ENCODE measurements at places on chromosomes 11 and 22.

GRCh38 chr11:37727371-37727770, 1129.3 kb upstream of the RAG2 start:
- DNase-seq: no peak

DNA sequence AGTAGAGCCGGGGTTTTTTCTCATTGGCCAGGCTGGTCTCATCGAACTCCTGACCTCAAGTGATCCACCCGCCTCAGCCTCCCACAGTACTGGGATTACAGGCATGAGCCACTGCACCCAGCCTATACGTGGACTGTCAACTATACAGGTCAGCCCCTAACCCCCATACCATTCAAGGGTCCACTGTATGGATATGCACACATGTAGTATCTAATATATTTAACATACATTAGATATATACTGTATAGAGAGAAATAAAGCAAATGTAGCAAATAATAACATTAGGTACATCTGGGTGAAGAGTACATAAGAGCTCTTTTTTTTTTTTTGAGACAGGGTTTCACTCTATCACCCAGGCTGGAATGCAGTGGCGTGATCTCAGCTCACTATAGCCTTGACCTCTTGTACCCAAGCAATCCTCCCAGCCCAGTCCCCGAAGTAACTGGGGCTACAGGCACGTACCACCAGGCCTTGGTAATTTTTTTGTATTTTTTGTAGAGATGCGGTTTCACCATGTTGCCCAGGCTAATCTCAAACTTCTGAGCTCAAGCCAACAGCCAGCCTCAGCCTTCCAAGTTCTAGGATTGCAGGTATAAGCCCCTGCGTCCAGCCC, 1.5 kb upstream of the ATP5MGL start:
- no peak for DNase-seq

- no peak for DNase-seq
Observed at GRCh38 chr11:27390318-27391295, 27.6 kb upstream of the CCDC34 start.

DNA sequence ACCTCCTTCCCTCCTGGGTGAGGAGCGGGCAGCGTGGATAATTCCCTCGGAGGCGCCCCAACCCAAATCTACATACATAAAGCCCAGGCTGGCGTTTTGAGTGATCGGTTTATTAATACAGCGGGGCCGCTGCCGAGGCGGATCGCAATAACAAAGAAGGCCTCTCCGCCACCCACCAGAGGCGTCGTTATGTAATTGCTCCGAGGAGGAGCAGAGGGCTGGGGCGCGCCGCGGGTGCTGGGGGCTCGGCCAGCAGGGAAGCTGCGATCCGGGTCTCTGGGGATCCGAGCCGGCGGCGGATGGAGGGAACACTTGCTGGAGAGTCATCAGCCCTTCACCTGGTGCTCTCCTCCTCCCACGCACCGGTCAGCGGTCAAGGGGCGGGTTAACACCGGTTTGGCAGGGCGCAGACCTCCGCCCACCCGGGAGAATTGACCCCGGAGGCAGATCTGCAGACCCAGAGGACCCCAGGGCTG, 6.4 kb upstream of the TP53I11 start:
- no peak for DNase-seq

- no peak for DNase-seq
Observed at GRCh38 chr11:123055191-123055901, 6.6 kb downstream of the HSPA8 start.

DNA sequence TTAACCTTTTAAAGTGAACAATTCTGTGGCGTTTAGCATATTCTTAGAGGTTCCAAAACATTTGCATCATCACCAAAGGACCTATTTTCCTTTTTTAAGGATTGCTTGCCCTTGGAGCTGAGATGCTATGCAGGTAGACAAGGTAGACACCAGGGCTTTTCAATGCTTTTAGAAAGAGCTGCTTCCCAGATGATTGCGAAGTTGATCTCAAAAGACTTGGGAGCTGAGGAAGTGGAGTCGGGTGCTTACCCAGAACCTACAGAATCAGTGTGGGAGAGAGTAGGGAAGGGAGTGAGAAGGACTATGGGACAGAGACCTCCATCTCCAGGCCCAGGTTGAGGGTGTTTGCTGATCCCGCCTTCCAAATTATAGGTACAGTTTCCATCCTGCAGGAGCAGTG, 11.1 kb upstream of the ALX4 start:
- DNase-seq: no peak

- no peak for DNase-seq
Observed at GRCh38 chr11:16195651-16196050, 160.7 kb downstream of the SOX6 start.

GRCh38 chr22:49500942-49501395, 326.7 kb downstream of the BRD1 start:
- no peak for DNase-seq

DNA sequence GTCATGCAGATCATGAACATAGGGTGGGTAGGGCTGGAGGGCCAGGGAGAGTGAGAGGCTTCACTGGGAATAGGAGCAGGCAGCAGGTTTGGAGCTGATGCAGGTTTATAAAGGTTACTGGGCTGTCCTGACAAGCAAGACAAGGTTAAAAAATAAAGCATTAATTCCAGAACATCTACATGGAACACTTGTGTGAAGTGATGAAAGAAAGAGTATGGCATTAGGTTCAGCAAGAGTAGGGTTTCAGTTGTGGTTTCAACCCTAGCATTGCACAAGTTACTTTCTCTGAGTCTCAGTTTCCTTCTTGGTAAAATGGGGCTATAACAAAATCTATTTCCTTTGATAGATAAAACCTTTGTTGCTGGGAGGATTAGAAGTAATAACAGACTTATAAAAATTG, 114.6 kb upstream of the SESN3 start:
- DNase-seq: no peak

GRCh38 chr22:40107851-40108378, 69.8 kb upstream of the TNRC6B start:
- DNase-seq: no peak

DNA sequence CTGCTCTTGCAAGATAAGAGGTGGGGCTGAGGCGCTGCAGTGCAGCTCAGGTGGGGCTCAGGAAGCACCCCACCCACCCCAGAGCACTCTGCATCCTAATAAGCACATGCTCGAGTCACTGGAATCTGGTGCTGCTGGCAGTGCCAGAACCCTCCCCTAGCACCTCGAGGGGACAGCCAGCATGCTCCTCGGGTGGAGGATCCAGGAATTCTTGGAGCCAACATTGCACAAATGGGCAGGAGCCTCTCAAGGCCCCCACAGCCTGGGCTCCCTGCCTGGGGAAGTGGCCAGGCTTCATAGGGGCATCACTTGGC, 27.5 kb upstream of the CABP7 start:
- DNase-seq: no peak

DNA sequence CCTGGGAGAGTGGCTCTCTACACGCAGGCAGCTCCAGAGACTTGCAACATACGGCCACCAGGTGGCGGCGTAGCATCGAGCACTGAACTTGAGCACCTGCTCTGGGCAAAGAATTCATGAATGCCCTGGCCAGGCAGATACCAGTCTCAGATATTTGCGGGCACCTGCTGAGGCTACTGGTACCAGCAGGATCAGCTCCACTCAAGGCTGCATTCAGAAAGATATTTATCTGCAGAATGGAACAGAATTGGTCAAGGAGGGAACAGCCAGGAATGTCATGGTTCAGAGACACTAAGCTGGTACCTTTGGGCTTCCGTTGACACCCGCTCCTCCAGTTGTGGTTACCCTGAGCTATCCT, 10.8 kb upstream of the CCDC86 start:
- peak; percentile 71 for DNase-seq

- DNase-seq: no peak
Observed at GRCh38 chr22:24011735-24012068, 598 bp downstream of the CABIN1 start.

- DNase-seq: peak; percentile 91
Observed at GRCh38 chr22:24450610-24451009, 23.2 kb downstream of the ADORA2A start.

DNA sequence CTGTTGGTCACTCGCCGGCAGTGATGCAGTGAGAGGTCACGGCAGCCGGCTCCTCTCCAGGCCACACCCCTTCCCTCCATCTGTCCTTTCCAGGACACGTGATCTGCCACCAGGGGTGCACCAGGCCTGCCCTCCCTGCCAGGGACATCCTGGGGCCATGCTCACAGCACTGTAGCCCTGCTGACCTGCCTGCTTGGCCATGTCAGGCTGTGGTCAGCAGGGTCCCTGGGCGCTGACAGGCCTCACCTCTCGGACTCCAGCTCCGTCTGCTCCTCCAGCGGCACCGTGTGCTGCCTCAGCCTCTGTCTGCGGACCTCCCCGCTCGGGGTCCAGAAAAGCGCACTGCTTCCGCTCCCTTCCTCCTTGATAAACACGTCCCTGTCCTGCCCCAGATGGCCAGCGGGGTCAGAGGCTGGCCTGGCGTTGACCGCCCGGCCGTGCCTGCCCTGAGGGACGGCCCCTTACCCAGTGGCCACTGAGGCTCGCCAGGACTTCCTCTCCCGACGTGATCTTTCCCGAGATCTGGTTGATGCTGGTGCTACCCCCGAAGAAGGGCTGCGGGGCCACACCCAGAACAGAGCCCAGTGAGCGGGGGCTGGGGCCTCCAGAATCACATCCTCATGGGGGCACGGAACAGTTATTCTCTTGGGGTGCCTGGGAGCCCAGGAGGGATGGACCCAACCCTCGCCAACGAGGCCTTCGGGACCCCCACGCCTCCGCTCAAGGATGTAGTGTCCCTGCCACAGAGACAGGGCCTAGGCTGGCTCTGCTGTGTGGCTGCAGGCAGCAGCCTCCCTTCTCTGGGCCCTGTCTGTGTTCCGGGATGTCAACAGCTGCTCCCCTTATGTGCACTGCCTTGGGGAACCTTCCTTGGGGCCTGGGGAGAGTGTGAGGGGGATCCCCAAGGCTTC, 36.3 kb upstream of the CARS1 start:
- DNase-seq: no peak

DNA sequence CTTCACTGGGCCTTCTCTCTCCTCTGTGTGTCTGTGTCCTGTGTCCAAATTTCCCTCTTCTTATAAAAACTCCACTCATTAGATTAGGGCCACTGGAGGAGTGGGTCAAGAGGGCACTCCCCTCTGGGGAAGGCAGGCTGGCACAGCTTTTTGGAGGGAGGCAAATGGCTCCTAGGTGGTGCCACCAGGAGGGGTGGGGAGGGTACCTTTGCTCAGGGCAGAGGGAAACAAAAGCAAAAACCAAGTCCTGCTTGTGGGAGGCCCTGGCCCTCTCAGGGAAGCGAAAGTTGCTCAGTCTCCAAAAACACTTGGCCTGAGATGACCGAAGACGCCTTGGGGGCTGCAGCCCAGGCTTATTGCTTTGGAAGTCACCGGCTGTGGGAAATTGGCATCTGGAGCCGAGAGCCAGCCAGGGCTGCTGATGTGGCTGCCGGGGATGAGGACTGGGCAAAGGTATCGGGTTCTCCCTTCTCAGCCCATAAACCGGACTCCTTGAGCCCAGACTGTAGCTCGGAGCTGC, 48.2 kb upstream of the ANO1 start:
- DNase-seq: no peak

- DNase-seq: no peak
Observed at GRCh38 chr22:30327864-30328345, 1.2 kb upstream of the TBC1D10A start.

DNA sequence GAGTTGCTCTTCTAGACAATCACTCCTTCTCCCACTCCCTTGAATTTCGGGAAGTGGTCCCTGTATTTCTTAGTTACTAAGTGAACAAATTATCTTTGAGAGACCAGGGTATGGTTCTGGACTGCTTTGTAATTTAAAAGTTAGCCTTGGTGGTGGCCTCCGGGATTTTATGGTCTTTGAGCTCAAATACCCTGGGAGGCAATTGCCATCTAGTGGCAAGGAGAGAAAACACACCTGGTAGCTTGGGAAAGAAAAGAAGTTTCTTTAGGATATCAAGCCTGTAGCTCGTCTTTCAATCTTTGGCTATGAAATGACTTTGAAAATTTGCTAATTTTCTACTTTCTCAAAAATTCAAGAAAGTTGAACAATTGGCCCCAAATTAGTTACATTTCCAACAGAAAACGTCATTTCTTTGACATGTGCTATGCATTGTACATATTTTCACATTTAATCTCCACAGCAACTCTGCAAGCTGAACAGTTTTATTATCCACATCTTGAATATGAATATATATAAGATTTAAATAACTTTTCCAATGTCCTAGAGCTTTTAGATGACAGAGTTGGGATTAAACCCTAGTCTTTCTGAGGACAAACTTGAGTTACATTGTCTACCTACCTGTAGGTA, 39.1 kb downstream of the MMP27 start:
- DNase-seq: peak; percentile 30

DNA sequence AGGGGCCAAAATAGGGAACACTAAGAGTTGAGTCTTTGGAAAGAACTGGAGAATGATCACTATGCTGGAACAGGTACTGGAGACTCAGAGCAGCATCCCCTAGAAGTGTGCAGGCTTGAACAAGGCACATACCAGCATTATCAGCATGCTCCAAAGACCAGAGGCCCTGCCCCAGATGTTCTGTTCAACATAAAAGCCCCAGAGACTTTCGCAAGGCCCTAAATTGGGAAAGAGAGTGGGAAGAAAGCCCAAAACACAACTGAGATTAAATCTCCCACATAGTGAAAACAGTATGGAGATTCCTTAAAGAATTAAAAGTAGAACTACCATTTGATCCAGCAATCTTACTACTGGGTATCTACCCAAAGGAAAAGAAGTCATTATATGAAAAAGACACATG, 9.4 kb downstream of the CNGA4 start:
- DNase-seq: no peak

GRCh38 chr11:46238967-46239800, 38.3 kb upstream of the CREB3L1 start:
- peak; percentile 79 for DNase-seq

- peak; percentile 41 for DNase-seq
Observed at GRCh38 chr11:17734986-17735817, 621 bp downstream of the KCNC1 start.

Data from BE2C (cell line).